ENCODE measurements at places on chromosomes 11 and 22.

- DNase-seq: no peak
Measured at GRCh38 chr11:70134490-70134889, 56.4 kb downstream of the ANO1 start.

GRCh38 chr11:121425828-121426227, 26.3 kb upstream of the SORL1 start:
- no peak for DNase-seq

- DNase-seq: peak; percentile 83
Measured at GRCh38 chr22:37533995-37534394, 14.8 kb upstream of the CARD10 start.

- DNase-seq: no peak
Measured at GRCh38 chr11:31764261-31764660, 46.9 kb downstream of the PAX6 start.

DNA sequence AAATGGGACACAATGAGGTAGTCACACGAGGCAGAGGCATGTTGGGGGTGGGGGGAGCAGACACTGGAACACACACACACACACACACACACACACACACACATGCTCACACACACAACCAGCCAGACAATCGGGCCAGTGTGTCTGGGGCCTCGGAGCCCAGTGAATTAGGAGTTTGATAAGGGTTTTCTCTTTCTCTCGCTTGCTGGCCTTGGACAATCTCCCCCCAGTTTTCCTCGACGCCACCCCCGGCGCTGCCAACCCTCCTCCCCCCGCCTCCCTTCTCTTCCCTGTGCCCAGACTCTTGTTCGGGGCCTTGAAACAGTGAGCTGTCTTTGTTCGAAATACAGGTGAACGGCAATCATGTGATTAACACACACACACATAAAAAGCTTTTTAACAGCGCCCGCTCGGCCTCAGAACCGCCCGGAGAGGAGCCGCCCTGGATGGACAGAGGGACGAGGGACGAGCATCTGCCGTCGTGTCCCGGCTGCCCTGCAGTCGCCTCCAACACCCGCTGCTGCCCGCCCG, 1.5 kb upstream of the SOX10 start:
- DNase-seq: no peak

- no peak for DNase-seq
Measured at GRCh38 chr11:130308886-130309285, 5.8 kb downstream of the ZBTB44 start.

DNA sequence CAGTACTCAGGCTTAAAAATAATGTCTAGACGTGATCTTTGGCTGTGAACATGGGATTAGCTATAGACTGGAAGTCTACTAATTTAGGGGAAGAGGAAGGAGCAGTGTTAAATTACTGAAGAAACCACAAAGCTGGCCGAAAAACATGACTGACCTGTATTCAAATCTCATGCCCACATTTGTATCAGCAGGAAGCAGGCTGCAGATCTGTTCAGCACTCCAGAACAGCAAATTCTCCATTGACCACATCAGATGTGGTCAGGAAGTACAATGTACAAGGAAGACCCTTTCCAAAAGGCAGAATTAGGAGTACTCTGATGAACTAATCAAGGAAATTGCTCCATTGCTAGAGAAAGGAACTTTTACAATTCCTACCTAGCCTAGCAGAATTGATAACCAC, 31.7 kb downstream of the DCDC1 start:
- no peak for DNase-seq

GRCh38 chr11:114060392-114061047, 1.0 kb downstream of the ZBTB16 start:
- DNase-seq: peak; percentile 33

All from astrocyte of the spinal cord (primary cell).